Forelimb muscle (tissue), 1 donor: ENCODE measurements at places on chromosomes 5 and 9.

DNA sequence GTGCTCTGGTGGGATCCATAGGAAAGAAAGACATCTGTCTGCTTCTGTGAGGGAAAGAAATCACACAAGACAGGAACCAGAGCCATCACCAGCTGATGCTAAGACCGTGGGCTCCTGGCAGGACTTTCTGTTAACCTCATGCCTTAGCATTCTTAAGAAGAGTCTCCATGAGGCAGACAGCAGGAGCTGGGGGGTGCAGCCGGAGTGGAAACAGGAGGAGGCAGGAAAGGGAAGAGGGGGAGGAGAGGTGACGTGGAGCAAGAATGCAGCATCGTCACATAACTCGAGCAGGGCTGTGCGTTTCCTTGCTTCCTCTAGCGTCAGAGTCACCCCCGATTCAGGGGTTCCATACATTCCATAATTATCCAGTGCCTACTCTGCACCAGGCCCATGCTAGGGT lies 53.6 kb downstream of the ERGIC1 start:
- no peak for DNase-seq

DNA sequence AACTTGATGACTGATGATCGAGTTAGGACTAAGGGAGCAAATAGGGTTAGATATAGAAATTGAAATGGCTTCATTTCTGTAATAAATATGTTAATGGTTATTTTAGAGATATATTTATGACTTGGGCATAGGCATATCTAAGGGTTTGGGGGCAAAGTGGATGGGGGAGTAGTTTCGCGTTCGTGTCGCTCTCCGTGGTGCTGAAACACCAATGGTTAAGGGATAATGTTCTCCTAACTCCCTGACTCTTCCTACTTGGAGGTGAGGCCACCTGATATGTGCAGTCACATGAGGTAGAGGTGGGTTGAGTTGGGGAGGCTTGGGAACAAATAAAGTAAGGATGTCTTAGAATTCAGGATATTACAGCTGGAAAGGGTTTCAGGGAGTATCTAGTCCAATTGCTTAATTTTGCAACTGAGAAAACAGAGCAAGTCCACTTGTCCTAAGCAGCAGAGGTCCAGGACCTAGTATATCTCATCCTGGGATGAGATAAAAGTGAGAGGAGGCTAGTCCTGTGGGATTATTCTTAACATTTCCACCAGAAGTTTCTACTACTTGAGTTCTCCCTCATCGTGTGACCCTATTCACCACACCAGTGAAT lies 44.0 kb upstream of the MAP1B start:
- DNase-seq: peak; percentile 6

DNA sequence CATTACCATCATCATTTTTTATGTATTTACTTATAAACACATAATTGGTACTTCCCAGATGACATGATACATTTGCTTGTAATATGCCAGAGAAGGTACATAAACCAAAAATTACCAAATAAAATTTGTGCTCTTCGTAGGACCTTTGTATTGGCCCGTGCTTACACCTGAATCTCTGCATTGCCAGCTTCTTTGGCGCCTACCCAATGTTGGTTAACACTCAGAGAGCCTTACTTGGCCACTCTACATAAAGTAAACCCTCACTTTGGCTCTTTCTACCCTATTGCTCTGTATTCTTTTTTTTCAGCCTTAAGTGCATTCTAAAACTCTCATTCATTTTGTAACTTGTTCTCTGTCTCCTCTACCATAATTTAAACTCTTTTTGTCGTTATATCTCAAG lies 148.1 kb upstream of the ZNF608 start:
- no peak for DNase-seq

- DNase-seq: no peak
Observed at GRCh38 chr5:128237000-128237399, 153.4 kb downstream of the SLC12A2 start.

DNA sequence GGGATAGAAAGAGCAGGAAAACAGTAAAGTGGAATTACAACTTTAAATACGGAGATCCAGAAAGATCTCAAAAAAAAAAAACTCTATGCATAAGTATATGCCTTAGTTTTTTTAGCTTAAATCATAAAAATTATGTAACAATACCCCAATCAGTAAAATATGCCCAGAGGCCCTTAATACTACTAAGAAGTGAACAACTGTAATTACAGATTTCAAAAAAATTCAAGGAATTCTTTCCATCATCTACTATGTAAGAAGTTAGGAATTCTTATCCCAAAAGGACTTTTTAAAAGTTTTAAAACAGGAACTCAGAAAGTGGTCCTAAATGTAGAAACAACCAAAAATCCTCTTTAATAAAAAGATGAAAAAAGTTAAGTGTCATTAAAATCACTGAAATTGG lies 111.3 kb downstream of the SSBP2 start:
- no peak for DNase-seq

DNA sequence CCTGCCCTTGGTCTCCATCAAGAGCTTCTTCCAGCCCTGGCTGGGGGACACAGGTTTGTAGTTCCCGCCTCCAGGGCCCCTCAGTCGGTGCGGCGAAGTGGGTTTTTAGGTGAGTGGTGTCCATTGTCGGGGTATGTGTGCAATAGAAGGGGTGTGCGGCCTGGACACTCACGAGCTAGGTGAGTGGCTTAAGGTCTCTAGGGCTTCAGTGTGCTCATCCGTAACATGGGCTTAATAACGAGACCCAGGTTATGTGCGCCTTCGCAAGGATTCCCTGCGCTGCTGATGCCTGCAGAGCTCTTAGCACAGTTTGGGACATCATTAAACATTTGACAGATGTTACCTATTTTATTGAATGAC lies 656 bp downstream of the CEP78 start:
- DNase-seq: no peak

GRCh38 chr5:175374166-175374875 lies 69.7 kb downstream of the DRD1 start:
- DNase-seq: no peak

DNA sequence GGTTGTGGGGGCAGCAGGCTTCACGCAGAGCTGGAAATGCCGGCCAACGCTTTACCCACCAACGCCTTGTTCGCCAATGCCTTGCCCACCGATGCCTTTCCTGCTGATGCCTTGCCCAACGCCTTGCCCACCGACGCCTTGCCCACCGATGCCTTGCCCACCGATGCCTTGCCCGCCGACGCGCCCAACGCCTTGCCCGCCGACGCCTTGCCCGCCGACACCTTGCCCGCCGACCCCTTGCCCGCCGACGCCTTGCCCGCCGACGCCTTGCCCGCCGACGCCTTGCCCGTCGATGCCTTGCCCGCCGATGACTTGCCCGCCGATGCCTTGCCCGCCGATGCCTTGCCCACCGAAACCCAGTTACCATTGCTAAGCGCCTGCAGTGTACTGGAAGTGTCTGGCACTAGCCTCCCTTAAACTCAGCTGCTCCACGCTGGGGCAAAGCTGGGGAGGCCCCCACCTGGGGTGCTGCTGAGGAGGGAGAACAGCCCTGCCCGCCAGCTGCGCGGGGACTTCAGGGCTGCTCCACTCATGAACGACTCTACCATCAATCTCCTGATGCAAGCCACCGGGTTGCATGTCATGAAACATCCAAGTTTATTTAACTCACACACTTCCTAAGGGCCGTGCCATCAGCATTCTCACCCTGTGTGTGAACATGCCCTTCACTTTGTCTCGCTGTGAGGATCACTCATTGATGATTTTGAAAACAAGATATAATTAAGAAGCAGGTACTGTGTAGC lies 1.8 kb downstream of the SLC6A18 start:
- DNase-seq: no peak

GRCh38 chr5:175202463-175203068 lies 241.4 kb downstream of the DRD1 start:
- DNase-seq: no peak

GRCh38 chr9:4301971-4302427 lies 2.1 kb upstream of the GLIS3 start:
- DNase-seq: no peak

- no peak for DNase-seq
Observed at GRCh38 chr9:126170286-126170823, 156.3 kb upstream of the MVB12B start.

GRCh38 chr9:18568973-18569372 lies 95.0 kb downstream of the ADAMTSL1 start:
- DNase-seq: no peak

DNA sequence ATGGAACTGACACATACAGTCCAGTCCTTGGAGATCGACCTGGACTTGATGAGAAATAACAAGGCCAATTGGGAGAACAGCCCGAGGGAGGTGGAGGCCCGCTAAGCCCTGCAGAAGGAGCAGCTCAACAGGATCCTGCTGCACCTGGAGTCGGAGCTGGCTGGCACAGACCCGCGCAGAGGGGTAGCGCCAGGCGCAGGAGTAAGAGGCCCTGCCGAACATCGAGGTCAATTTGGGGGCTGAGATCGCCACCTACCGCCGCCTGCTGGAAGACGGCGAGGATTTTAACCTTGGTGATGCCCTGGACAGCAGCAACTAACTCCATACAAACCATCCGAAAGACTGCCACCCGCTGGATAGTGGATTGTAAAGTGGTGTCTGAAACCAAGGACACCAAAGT lies 1610.1 kb upstream of the ACO1 start:
- no peak for DNase-seq

DNA sequence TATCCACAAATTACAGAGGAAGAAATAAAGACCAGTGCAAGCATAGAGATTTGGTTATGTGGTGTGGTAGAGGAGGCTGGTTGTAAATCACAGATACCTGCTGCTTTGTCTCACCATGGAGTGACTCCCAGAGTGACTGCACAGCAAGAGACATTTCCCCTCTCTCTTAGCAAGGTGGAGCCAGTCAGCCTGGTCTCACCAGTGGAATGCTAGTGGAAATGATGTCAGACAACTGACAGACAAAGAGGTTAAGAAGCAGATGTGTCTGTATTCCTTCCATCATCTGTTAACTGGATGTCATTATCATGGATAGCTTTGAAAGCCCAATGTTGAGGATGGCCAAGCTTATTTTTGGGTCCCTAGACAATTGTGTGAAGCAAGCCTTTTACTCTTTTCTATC lies 509.4 kb upstream of the SEMA6A start:
- no peak for DNase-seq

DNA sequence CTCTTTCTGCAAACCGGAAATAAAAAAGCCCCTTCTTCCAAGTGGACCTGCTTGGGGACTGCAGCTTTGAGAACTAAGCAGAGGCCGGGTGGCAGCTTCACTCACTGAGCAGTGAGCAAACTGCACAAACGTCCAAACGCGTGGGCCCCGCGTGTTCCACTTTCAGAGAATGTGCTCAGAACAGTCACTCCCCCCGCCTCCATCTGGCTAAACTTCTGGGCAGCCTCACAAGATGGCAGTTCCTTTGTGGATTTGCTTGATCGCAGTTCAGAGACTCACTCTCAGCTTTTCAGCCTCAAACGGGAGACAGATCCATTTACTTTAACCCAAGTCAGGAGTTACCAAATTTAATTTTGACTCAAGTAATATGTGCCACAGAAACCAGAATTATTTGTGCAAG lies 216.6 kb downstream of the TLE1 start:
- DNase-seq: no peak

- no peak for DNase-seq
Observed at GRCh38 chr5:14218480-14218879, 75.3 kb downstream of the TRIO start.

- no peak for DNase-seq
Observed at GRCh38 chr9:133991214-133991921, 756 bp downstream of the VAV2 start.

DNA sequence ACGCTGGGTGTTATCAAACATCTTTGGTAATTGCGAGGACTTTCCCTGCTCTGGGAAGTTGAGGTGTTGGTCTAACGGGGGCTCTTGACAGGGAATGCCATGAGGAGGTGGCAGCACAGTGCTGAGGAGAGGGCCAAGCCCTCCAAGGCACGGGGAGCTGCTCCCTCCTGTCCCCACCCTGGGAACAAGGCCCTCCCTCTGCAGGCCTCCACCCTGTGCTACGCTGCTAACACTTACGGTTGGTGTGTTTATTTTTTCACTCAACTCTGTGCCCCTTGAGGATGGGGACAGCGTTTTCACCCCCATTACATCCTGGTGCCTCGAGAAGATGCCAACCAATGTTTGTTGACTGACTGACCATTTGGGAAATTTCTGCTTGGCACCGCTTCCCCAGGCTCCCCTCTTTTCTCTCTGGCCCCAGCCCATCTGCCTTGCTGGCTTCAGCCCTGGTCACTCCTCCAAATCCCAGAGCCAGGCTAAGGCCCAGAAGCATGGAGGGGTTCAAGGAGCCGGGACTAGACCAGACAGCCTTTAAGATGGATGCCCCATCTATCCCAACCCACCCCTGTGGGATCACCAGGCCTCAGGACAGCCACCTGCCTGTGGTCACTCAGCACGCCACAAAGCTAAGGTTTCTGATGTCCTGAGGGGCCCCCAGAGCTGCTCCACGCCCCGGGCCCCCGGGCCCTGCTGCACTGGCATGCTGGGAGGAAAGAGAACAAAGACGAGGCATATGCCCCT lies 125.7 kb downstream of the BARX1 start:
- DNase-seq: no peak

GRCh38 chr5:39578887-39579497 lies 154.2 kb upstream of the DAB2 start:
- DNase-seq: peak; percentile 32

DNA sequence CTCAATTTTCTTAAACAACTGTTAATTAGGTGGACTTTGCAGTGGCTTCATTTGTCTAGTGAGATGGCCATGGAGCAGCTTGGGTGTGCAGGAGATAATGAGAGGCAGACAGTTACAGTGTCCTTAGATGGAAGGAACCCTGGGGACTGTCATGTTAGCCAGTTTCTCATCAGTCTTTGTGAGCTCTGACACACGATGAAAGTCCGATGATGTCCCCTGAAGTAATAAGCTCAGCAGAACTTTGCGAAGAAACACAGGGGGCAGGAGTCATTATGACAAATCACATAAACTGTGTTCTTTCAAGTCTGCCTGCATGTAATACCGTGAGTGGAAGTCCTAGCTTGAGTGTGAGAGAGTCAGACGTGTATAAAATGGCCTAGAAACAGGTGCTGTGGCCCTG lies 201.8 kb downstream of the DRD1 start:
- no peak for DNase-seq

GRCh38 chr9:96554326-96554725 lies 65.3 kb downstream of the CDC14B start:
- no peak for DNase-seq

- no peak for DNase-seq
Observed at GRCh38 chr9:111916234-111916645, 19.6 kb downstream of the UGCG start.

- no peak for DNase-seq
Observed at GRCh38 chr5:32808783-32809182, 97.7 kb downstream of the NPR3 start.

- no peak for DNase-seq
Observed at GRCh38 chr5:41686191-41686590, 175.8 kb upstream of the PLCXD3 start.

- DNase-seq: no peak
Observed at GRCh38 chr9:68597362-68597997, 56.8 kb upstream of the TMEM252 start.

GRCh38 chr5:37111426-37112382 lies 137.5 kb downstream of the CPLANE1 start:
- no peak for DNase-seq

- DNase-seq: no peak
Observed at GRCh38 chr5:155983954-155984353, 343.0 kb upstream of the SGCD start.

GRCh38 chr5:36047384-36048160 lies 19.1 kb downstream of the UGT3A2 start:
- DNase-seq: no peak

- DNase-seq: no peak
Observed at GRCh38 chr9:123637945-123638634, 282.1 kb downstream of the CRB2 start.
